ENCODE measurements at places on chromosomes 12 and 14.
A peak's percentile ranks its signal among the peaks of the same experiment; 100 is the strongest.

GRCh38 chr14:70359076-70359424, 433 bp downstream of the COX16 start:
- DNase-seq: no peak

DNA sequence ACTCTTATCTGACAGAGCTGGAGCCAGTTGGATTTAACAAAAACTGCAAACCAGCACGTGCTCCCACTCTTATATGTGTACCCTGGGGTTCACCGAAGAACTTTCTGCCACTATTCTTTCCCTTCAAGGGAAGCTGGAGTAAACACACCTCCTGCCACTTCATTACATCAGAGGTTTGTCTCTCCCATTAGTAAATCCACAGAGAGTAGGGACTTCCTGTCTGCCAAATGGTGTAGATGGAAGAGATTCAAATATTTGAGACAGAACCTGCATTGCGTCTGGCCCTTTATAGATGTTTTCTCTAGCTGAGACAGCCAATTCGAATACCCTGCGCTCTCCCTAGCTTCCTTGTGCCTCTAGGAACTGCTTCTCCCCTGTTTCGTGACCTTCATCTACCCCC, 29.1 kb upstream of the AEBP2 start:
- DNase-seq: no peak

GRCh38 chr14:90724866-90725265, 91.4 kb downstream of the TTC7B start:
- no peak for DNase-seq

DNA sequence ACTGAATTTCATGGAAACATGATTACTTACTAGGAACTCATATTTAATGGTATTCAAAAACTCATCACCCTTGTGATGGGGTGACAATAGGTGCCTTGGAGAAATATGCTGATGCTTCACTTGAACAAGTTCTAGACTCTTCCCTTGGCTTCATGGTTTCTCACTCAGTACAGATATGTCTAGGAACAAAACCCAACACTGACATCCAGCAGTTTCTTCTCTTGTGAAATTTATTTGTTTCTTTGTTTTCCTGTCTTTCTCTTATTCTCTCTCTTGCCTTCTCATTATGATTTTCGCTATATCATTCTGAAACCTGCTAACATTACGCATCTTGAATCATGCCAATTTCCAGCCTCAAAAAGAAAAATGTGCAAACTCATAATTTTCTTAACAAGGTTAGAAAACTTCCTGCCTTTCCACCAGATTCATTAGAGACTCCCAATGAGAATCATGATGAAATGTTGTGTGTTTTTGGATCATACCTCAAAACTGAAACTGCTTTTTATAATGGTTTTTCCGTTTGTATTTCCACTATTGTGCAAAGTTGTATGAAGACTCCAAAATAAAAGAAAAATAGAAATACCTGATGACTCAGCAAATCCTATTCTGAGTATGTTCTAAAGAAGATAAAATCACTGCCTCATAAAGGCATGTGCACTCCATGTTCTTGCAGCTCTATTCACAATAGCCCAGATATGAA, 1021.5 kb downstream of the TMEM121 start:
- no peak for DNase-seq

GRCh38 chr12:7162691-7163114, 26.8 kb upstream of the PEX5 start:
- DNase-seq: no peak

GRCh38 chr12:21627924-21628323, 23.3 kb upstream of the GYS2 start:
- no peak for DNase-seq

DNA sequence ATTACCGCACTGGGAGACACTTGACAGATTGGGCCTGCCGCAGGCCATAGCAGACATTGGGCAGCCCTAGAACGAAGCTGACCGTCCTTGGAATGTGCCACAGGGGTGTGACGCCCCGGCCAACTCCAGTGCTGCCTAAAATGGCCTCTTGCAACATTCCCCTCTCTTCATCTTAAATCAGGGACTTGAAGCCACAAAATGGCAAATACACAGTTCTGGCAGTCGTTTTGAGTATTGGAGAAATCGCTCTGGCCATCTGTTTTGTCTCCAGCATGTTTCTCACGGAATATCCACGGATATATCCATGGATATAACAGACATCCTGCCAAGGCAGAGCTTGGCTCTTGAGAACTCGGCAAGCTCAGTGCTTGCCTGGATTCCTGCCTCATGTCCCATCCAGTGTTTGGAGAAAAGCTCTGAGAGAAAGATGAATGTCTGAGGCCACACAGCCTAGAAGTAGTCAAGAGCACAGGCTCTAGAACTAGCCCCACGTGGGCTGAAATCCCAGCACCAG, 158.4 kb downstream of the CHST11 start:
- DNase-seq: no peak

GRCh38 chr12:107369006-107369405, 275.7 kb upstream of the CRY1 start:
- no peak for DNase-seq

DNA sequence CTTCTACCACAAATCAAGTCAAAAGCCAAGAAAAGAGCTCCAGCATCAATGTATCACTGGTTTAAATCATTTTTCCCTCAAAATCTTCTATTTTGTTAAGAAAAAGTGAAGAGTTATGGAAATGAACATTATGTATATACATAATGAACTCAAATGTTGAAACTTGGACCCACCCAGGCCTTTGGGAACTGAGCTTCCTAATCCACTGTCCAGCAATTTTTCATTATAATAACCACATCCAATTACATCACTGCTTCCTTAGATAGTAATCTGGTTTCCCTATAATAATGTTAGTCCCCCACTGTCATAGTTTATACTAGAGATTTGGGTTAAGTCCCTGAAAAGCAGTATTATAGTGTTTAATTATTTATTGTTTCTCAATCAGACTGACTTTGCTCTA, 170.9 kb downstream of the PIK3C2G start:
- DNase-seq: no peak

DNA sequence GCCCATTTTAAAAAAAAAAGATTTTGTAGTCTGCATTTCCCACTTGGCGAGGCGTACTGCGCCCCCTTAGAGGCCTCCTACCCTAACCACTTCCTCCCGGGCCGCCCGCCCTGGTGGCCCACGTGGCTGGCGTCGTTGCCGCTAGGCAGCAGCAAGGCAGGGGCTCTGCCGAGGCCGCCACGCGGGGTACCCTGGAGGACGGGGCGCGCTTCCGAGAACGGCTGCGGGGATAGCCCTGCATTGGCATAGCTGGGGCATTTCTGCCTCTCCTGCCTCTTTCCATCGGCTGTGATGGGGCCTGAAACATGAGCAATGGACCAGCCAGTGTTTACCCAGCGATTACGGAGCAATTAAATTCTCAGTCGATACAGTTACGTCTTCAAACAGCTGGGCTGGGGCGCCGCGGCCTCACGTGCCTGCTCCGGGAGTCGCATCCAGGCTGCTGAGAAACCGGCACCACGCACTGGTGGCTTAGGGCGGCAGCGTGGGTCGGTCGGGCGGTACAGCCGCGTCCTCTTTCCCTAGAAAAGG, 38.0 kb downstream of the IQSEC3 start:
- DNase-seq: peak; percentile 59

- no peak for DNase-seq
Measured at GRCh38 chr12:79765157-79765556, 74.4 kb upstream of the PAWR start.

DNA sequence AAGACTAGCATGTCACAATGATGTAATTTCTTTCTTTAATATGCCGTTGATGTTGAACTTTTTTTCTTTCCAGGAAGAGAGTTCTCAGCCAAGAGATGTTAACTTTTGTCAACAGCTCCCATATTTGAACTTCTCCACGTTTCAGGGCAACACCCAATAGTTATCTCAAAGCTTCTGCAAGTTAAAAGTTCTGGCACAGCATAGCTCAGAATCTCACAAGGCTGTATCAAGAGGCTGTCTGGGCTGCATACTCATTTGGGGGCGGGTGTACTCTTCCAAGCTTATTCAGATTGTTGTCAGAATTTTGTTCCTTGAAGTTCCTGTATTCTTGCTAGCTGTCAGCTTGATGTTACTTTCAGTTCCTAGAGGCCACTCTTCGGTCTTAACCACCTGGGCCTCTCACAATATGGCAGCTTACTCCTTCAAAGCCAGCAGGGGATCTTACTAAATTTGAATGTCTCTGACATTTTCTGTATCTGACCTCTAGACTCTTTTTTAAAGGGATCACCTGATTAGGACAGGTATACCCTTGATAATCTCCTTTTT, 38.9 kb downstream of the KCNC2 start:
- DNase-seq: no peak

- DNase-seq: no peak
Measured at GRCh38 chr12:4178424-4179170, 95.0 kb upstream of the CCND2 start.

Measured in DND-41 (cell line).